CD4-positive, alpha-beta T cell treated with Interleukin-4 for 1 hour (primary cell): ENCODE measurements at places on chromosomes 1 and 21.

- no peak for DNase-seq
These were observed 53.2 kb upstream of the CFAP126 start for GRCh38 chr1:161420763-161421455.

GRCh38 chr1:240823357-240823756 lies 211.4 kb upstream of the GREM2 start:
- no peak for DNase-seq

DNA sequence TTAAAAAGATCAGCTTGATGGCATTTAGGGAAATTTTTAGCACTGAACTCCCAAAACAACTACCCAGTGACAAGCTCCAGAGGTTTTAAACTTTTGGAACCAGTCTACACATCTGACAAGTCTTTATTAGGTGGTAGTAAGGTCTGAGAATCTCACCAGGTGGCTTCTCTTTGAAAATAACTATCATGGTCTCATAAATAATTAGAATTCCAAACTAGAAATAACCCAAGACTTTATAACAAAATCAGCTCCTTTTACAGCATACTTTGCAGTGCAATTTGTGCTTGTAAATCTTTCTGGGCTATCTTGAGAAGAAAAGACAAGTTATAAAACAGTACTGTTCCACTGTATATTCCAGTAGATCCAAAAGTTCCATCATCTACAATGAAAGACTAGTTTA lies 108.7 kb downstream of the LTN1 start:
- no peak for DNase-seq

DNA sequence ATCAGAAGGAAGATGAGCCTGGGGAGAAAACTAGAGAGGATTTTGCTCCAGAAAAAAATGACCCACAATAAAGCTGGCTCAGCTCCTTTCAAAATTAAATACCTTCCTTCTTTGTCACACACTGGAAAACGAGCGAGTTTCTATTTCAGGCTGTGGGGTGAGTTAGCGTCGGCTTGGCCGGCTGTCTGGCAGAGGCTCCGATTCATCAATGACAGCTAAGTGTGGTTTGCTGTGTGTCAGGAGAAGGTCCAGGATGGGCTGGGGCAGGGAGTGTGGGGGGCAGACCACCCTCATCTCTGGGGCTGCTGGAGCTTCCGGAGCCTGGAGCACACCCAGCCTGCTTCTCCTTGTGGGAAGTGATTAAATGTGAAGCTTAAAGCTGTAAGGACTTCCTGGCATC lies 120.2 kb downstream of the ETS2 start:
- DNase-seq, result peak; percentile 13

DNA sequence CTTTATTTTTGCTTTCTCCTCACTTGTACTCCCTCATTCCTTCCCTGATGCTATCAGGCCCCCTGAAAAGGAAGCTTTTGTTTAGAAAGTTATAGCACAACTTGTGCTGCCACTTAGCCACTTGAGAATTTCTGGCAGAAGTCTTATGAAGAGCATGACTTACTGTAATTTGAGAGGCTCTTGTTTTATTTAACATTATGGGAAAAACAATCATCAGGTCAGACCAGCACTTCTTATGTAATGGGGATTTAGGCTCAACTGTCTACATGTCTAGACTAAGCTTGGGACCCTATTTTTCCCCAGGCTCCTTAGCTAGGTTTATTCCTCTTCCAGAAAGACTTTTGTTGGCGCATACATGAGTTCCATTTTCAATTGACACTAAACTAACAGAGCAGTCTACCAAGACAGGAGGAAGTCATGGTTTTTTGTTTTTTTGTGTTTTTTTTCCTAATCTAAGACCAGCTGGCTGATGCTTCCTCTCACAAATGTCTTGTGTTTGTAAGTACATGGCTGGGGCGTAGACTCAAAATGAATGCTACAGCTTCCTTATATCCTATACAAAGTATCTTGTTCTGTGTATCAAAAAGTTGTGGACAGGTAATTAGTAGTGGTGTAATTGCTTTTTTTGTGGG lies 31.5 kb downstream of the TNFSF4 start:
- DNase-seq, result no peak

- DNase-seq, result no peak
These were observed 20.2 kb upstream of the WNT4 start for GRCh38 chr1:22163137-22163536.

- DNase-seq, result no peak
These were observed 114.3 kb downstream of the TGFB2 start for GRCh38 chr1:218459450-218459849.
